WTC11 (cell line): ENCODE measurements at places on chromosomes 16 and 17. TPM values are rescaled to one million over a fixed set of nuclear protein-coding genes. Genes with fewer than 3 reads are reported as not detected.

TTLL6 gene
- 3.4 to 7.0 TPM (median 4.6 TPM) in 3 replicates for total RNA-seq

BAHCC1 gene
- 17.1 to 29.8 TPM (median 21.5 TPM) in 3 replicates for total RNA-seq

SLC25A39 gene
- 254 to 271 TPM (median 268 TPM) in 3 replicates for total RNA-seq

RETREG3 gene
- total RNA-seq: 39.8 to 43.2 TPM (median 40.4 TPM) in 3 replicates

FKBP10 gene
- total RNA-seq: 227 to 243 TPM (median 232 TPM) in 3 replicates

TNS4 gene
- total RNA-seq: 0.55 to 0.87 TPM (median 0.80 TPM) in 3 replicates

CCL15 gene
- total RNA-seq: not detected in 3 replicates
